ENCODE measurements at places on chromosomes 5 and 9. TPM values are rescaled to one million over a fixed set of nuclear protein-coding genes. Genes with fewer than 3 reads are reported as not detected.

The ANKRD31 gene
- not detected for total RNA-seq

The SLC4A9 gene
- 0.13 TPM for total RNA-seq

The MSANTD3 gene
- 40.3 TPM for total RNA-seq

The ACSL6 gene
- total RNA-seq, result not detected

The FOXD4L3 gene
- total RNA-seq, result not detected

The FST gene
- 0.98 TPM for total RNA-seq

The MEIKIN gene
- total RNA-seq, result not detected

The SEMA6A gene
- total RNA-seq, result 0.98 TPM

The FOXI1 gene
- total RNA-seq, result not detected

The CDC20B gene
- total RNA-seq, result not detected

The ANGPTL2 gene
- 3.7 TPM for total RNA-seq

The EQTN gene
- total RNA-seq, result not detected

The LCN6 gene
- not detected for total RNA-seq

The PCDHGC5 gene
- 0.33 TPM for total RNA-seq

The PTGES2 gene
- 84.0 TPM for total RNA-seq

The ARHGEF28 gene
- 32.4 TPM for total RNA-seq

The TAS2R1 gene
- not detected for total RNA-seq

The CYLC2 gene
- not detected for total RNA-seq

The PRSS3 gene
- total RNA-seq, result 0.89 TPM

The ARID3C gene
- total RNA-seq, result 0.51 TPM
